ENCODE measurements at places on chromosomes 6 and 20. TPM values are rescaled to one million over a fixed set of nuclear protein-coding genes. Genes with fewer than 3 reads are reported as not detected.

DNA sequence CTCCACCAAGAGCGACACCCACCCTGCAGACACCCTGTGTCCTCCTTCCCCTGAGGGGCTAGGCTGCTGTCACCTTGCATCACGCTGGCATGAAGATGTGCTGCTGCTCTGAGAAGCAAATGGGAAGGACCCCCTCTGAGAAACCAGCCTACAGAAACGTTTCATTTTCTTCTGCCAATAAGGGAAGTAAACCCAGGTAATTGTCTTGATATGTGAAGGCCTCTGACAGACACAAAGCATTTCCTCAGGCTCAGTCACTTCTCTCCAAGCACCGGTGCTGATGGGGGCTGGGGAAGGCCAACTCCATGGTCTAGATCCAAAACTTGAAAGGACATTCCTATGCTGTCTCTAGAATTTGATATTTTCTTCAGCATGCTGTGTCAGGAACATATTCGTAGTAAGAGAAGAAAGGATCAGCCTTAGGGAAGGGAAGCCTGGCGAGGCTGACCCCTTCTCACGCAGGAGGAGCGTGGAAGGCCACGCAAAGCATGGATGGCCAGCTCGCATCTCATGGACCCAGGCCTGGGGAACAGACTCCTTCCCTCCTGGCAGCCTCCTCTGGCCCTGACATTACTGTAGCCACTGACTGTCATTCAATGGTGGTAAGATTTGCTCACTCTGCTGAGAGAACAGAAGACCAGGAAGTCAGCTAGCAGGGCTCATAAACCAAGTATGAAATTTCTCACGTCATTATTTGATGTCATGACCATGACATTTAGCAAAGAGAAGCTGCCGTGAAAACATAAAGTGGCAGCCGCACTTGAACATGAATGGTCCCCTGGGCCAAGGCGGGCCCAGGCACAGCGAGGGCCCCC is 20.4 kb downstream of the ACSS1 start:
- no peaks in the 10 kb centered on the region for H3K36me3 ChIP-seq
- DNase-seq: peak; percentile 83
- peaks cover 10% of the 10 kb centered on the region for H3K4me1 ChIP-seq
- peak overlapping the region; percentile 29 for H3K4me3 ChIP-seq
- H3K27ac ChIP-seq: no peak overlapping the region
- H3K27me3 ChIP-seq: no peaks in the 10 kb centered on the region

DNA sequence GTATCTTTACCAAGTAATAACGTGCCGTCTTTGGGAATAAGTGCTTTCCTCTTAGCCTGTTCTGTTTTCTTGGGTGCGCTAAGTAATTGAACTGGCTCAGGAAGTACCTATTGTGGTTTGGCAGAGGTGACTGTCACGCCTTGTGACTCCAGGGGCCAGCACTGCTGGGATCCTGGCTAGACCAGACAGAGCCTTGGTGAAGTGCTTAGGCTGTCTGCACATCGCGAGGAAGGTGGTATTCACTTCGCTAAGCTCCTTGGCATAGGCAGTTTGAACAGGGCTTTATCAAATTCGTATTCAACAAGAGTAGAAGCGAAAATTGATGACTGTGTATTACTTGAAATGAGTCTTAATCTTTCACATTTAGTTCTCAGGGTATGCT is 17.6 kb downstream of the PRDM1 start:
- H3K4me3 ChIP-seq: peak overlapping the region; percentile 44
- H3K4me1 ChIP-seq: peaks cover 10% of the 10 kb centered on the region
- no peak for DNase-seq
- peaks cover 31% of the 10 kb centered on the region for H3K36me3 ChIP-seq
- H3K27ac ChIP-seq: no peak overlapping the region

DNA sequence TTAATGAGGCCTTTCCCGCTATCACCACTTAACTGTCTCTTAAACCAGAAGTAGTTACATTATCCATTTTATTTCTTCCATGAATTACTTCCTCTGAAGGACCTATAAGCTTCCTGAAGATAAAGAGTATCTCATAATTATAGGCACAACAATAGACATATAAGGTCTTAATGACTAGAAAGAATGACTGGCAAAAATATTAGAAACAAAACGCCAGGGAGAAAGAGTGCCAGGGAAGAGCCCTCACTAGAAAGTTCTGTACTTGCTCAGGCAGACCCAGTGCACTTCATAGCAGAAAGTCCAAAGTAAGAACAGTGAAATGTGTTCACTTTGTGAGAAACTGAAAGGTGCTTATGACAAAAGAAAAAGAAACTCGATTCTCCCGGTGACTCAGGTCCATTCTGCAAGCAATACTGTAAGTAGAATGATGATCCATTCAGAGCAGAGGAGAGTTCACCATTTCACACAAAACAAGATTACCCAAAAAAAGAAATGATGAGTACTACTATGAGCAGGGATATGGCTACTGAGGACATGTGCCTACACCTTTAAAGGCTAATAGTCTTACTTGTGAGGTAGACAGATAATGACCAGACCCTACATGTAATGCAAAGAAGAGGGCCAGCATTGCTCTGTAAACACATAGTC is 5.5 kb downstream of the ZNF334 start:
- peaks cover 4% of the 10 kb centered on the region for H3K27me3 ChIP-seq
- H3K36me3 ChIP-seq: no peaks in the 10 kb centered on the region
- no peak for DNase-seq
- H3K4me1 ChIP-seq: peaks cover 2% of the 10 kb centered on the region

DNA sequence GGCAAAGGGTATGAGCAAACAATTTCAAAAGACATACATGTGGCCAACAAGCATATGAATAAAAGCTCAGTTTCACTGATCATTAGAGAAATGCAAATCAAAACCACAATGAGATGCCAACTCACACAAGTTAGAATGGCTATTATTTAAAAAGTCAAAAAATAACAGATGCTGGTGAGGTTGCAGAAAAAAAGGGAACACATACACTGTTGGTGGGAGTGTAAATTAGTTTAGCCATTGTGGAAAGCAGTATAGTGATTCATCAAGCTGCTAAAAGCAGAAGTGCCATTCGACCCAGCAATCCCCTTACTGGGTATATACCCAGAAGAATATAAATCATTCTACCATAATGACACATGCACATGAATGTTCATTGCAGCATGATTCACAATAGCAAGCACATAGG is 6.7 kb upstream of the KHDC1L start:
- DNase-seq: no peak

- H3K27me3 ChIP-seq: no peaks in the 10 kb centered on the region
- H3K4me1 ChIP-seq: no peaks in the 10 kb centered on the region
- H3K4me3 ChIP-seq: no peak overlapping the region
- no peak overlapping the region for H3K27ac ChIP-seq
Observed at GRCh38 chr6:3371222-3371949, 85.5 kb downstream of the SLC22A23 start.

GRCh38 chr6:133241086-133241900 is at the start of gene EYA4:
Gene EYA4 (plus strand): TSS chr6:133241357. CDS start chr6:133274781, 33,424 bp downstream.
- H3K36me3 ChIP-seq: no peaks in the 10 kb centered on the region
- no peak within 1 kb of the TSS for H3K27ac ChIP-seq
- peak within 1 kb of the TSS; percentile 73 for H3K4me3 ChIP-seq
- H3K27me3 ChIP-seq: peaks cover 55% of the 10 kb centered on the region
- peaks cover 8% of the 10 kb centered on the region for H3K4me1 ChIP-seq
- DNase-seq: peak; percentile 62

Gene RNF217
- 22.8 TPM for total RNA-seq

Gene LIN28B
- not detected for total RNA-seq
